ENCODE measurements at places on chromosomes 6 and 20.

DNA sequence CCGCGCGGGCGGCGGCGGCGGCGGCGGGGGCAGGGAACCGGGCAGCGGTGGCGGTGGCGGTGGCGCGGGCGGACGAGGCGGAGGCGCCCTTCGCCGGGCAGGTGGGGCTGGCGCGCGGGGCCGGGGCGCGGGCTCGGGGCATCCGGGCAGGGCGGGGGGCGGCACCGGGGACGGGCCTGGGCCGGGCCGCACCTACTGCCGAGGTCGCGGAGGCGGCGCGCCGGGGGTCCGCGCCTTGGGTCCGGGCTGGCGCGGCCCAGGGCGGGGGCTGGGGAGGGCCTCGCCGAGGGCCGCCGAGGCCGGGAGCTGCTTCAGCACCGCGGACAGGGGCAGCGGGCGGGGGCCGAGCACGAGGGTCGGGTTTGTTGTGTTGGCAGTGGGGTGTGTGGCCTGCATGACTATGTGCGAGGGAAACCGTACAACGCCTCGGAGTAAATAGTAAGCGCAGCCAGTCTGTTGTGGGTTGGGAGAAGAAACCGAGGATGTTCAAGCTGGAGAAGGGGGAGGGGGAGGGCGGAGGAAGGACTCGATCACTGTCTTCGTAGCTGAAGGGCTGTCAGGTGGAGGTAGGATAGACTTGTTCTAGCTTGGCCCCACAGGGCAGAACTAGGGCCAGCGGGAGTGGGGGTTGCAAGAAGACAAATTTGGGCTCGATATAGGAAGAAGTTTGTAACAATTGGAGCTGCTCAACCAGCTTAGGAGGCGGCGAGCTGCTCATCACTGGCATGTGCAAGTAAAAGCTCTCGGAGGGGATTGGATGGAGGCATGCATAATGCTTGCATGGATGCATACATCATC, 593 bp downstream of the MMP24 start:
- DNase-seq = no peak

DNA sequence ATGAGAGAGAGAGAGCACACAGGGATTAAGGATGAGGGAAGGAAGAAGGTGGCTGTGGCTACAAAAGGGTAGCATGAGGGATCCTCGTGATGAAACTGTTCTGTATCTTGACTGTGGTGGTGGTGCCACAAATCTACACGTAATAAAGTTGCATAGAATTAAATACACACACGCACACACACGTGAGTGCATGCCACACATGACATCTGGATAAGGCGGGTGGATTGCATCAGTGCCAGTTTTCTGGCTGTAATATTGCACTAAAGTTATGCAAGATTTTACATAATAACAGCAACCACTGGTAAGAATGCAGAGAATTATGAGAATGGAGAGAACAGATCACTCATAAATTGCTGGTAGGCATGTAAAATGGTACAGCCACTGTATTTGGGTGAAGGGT, 16.9 kb upstream of the STK35 start:
- no peak for DNase-seq

- DNase-seq = no peak
These were observed 13.9 kb downstream of the KHDRBS2 start for GRCh38 chr6:62272114-62272513.

DNA sequence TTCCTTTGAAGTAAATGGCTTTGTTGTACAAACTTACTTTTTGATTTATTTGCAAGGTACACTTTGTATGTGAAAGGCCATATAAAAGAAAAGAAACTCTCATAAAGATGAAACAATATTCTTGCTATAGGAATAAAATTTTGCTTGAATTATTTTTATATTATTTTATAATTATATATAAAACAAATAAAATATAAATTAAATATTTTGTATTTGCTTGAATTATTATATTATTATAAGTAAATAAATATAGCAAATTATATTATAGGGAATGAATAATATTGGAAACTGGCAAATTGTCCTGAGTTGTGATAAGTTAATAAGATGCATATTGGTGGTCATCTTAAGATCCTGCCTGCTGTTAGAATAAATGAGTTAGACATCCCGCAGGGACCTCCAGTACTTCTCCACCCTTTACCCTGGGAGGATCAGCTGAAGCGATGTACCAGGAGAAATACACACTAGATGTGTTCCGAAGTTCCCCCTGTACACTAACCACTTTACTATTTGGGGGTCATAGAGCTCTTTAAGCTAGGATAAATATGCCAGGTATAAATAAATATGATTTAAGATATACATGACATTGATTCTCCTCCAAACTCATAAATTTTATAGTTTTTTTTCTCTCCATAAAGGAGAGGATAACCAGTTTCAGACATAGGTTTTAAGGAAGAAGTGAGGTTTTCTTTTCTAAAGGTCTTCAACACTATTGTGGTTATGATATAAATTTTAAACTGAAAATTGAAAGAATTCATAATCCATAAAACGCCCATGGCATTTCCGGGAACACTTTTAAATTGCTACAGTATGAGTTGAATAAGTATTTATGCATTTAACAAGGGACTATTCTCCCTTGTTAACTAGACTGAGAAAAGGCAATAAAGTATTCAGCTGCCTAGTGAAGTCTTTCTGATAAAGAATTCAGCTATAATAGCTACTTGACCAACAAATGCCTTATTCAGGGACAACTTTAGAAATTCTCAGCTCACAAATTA, 486.3 kb upstream of the MARCKS start:
- DNase-seq = no peak

- DNase-seq = no peak
These were observed 284.0 kb upstream of the RUNX2 start for GRCh38 chr6:45044086-45044485.

DNA sequence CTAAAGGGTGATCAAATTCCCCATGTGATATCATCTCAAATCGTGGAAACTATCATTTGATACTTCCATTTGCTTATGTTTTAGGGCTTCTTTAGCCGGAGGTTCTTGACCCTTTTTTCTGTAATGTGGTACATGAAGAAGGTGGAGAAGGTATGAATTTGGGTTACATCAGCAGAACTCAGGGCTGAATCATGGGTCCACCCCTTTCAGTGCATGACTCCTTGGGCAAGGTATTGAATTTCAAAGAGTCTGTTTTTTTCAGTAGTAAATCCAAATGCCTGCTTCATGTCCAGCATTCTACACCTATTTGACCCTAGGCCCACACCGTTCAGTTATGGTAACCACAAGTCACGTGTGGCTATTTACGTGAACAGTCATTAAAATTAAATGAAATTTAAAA, 30.6 kb upstream of the QKI start:
- peak; percentile 1 for DNase-seq

DNA sequence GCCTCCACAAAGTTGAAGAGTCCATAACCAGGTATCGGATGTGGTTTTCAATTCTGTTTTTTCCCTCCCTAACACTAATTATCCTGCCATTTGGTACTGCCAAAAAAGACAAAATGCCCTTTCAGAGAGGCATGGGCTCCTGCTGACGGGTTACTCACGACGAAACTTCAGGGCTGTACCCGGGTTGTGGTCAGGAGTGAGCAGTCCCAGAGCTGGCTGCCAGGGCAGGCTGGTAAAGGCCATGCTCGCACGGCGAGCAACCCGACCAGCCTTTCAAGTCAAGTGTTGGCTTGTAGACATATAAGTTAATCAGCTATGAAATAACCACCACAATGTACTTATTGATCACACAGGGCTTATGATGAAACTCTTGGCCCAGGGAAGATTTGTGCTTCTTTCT, 152.5 kb downstream of the FOXC1 start:
- no peak for DNase-seq

DNA sequence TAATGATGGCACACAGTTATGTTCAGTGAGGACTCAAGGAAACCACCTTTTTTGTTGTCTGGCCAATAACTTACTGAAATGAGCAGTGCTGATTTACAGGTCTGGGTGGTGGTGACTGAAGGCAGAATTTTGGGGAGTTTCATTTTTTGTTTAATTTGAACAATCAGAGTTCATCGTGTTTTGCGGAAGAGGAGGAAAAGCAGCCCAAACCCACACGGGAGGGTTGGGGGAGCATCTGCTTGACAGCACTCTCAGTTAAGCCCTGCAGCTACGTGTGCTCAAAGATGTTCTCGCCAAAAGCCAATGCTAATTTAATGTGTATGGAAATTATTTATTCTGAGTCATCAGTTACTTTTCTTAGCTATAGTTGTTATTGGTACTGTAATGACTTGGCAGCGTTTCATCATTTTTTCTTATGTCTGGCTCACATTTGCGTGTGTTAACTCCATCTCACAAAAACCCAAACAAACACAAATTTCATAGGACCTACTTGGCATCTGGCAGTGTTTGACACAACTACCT, 89.2 kb downstream of the UST start:
- peak; percentile 82 for DNase-seq

DNA sequence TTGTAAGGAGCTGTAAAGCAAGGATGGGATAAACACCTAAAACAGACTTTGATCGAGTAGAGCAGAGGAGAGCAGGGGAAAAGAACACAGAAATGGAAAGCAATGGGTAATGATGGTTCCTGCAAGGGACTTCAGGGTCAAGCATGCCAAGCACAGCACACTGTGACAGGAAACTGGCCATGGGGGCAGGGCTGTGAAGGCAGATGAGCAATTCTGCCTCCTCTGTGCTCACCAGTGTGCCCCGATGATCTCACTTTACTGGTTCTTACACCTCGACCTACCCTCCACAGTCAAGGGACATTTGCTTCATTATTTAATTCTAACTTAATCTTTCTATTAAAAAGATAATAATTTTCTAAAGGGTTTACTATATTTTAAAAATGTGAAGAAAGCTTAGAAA, 21.6 kb upstream of the MYB start:
- DNase-seq = no peak

GRCh38 chr20:37475252-37475651, 45.8 kb upstream of the NNAT start:
- DNase-seq = no peak

DNA sequence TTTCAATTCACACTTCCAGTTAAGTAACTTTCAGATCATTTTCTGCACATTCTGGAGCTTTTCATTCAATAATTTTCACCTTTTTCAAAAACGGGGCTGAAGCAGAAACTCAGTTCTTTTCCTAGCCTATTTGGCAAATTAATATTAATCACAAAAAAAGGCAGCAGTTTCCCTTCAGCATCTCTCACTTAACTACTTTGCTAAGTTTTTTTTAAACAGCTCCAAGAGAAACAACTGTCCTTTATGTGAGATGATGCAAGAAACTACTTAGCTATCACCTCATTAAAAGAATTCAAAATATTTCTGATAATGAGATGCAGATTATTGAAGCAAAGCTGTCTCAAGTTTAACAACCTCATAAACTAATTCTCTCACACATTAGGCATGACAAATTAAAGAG, 11.8 kb downstream of the CASS4 start:
- DNase-seq = no peak

- DNase-seq = no peak
These were observed 38.1 kb upstream of the FLRT3 start for GRCh38 chr20:14375416-14375985.

DNA sequence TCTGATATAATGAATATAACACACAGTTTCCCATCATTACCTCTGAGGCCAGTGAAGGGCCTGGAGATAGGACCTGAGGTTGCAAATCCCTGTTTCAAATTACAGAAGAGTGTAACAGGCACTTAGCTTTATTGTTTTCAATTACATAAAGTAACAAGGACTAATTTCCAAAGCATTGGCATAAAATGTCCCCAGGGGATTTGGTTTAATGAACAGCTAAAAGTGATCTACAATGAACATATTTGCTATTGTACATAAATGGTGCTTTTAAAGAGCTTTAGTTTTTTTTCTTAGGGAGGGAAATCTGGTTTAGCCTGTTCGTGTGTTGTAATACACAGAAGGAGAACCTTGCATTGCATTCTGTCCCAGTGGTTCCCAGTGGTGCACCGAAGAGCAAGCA, 54.4 kb downstream of the HMGN3 start:
- no peak for DNase-seq

- peak; percentile 89 for DNase-seq
These were observed 58.9 kb upstream of the IFNGR1 start for GRCh38 chr6:137277971-137278637.

- DNase-seq = peak; percentile 63
These were observed 8.3 kb downstream of the CEP250 start for GRCh38 chr20:35463455-35464300.

DNA sequence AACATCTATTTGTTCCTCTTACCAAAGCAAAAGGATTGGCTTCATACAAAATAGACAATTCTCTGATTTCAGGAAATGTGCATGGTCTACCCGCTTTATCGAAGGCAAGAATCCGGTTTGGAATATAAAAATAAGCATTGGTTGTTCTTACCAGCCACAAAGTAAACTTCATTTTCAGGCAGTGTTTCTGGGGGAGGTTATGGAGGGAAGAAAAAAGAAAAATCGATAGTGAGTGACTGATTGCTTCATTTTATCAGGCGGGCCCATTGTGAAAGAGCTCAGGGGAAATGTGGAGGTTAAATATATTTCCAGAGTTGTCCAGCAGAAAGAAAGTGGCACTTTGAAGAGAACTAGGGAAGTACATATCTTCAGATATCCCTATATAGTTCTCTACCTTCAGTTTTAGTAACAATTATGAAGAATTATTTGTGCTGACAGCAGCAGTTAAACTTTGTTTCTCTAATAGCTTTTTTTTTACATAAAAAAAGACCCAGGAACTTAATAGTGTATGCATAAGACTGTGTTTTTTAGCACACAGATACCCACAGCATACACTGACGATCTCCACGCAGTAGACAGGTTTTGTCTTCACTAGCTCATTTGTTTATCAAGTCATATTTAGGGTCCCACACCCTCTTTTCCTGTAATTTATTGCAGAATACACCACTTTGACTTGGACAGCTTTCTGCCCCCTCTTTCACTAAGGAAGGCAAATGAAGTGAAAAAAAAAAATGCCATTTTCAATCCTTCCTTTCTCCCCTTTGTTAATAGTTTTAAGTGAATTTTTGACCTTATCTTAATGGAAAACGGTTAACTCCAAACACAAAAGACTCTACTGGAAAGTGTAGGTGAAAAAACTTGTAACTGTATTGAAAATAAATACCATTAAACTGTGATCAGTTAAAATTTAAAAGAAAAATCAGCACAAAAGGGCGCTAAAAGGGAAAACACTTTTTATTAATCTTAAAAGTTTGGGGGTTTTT, 2.9 kb downstream of the POU3F2 start:
- DNase-seq = no peak

- no peak for DNase-seq
These were observed 58.1 kb upstream of the SNAP91 start for GRCh38 chr6:83767033-83767432.

DNA sequence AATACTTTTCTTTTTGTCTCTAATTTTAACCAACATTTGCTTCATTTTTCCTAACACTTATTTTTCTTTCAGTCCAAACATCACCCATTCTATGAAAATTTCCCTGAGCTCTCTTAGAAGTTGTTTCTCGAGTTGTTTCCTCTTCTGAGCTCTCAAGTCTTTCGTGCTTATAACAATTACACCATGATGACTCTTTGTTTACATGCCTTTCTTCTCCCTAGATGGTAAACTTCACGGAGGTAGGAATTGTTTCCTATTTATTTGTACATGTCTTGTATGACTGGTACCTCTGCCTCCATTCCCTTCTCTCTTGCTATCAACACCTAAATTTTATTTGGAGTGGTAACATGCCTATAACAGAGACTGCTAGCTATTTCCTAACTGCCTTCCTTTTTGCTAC, 6.4 kb downstream of the BLOC1S5 start:
- no peak for DNase-seq

GRCh38 chr20:59403962-59404314, 103.5 kb downstream of the EDN3 start:
- no peak for DNase-seq

- DNase-seq = no peak
These were observed 59.4 kb downstream of the GFOD1 start for GRCh38 chr6:13427801-13428582.

GRCh38 chr6:158020272-158020711, 38.6 kb downstream of the SYNJ2 start:
- no peak for DNase-seq

Data from HFFc6 (cell line).